ENCODE measurements at places on chromosomes 7 and 10.

GRCh38 chr10:35368485-35369048 lies 32.3 kb downstream of the CCNY start:
- H3K4me3 ChIP-seq = no peak overlapping the region
- H3K27ac ChIP-seq = peak overlapping the region; percentile 59
- peaks cover 22% of the 10 kb centered on the region for H3K4me1 ChIP-seq
- H3K27me3 ChIP-seq = no peaks in the 10 kb centered on the region
- no peak for DNase-seq
- H3K36me3 ChIP-seq = no peaks in the 10 kb centered on the region

GRCh38 chr7:5997210-5997808 lies 11.5 kb downstream of the PMS2 start:
- H3K27ac ChIP-seq = peak overlapping the region; percentile 47
- H3K4me3 ChIP-seq = no peak overlapping the region
- no peak for DNase-seq
- no peaks in the 10 kb centered on the region for H3K4me1 ChIP-seq

- DNase-seq = no peak
- no peaks in the 10 kb centered on the region for H3K27me3 ChIP-seq
- peaks cover 38% of the 10 kb centered on the region for H3K36me3 ChIP-seq
- H3K4me1 ChIP-seq = no peaks in the 10 kb centered on the region
Measured at GRCh38 chr10:86449926-86450558, 71.5 kb downstream of the WAPL start.

DNA sequence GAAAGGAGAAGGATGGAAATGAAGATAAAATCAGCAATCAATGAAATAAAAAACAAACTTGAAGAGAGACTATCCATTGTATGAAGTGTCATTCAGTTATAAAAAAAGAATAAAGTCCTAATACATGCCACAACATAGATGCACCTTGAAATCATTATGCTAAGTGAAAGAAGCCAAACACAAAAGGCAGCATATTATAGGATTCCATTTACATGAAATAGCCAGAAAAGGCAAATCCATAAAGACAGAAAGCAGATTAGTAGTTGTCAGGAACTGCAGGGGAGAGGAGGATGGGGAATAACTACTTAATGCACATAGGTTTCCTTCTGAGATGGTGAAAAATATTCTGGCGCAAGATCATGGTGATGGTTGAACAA lies 6.6 kb upstream of the PON1 start:
- no peak overlapping the region for H3K27ac ChIP-seq
- H3K36me3 ChIP-seq = no peaks in the 10 kb centered on the region
- no peak for DNase-seq

DNA sequence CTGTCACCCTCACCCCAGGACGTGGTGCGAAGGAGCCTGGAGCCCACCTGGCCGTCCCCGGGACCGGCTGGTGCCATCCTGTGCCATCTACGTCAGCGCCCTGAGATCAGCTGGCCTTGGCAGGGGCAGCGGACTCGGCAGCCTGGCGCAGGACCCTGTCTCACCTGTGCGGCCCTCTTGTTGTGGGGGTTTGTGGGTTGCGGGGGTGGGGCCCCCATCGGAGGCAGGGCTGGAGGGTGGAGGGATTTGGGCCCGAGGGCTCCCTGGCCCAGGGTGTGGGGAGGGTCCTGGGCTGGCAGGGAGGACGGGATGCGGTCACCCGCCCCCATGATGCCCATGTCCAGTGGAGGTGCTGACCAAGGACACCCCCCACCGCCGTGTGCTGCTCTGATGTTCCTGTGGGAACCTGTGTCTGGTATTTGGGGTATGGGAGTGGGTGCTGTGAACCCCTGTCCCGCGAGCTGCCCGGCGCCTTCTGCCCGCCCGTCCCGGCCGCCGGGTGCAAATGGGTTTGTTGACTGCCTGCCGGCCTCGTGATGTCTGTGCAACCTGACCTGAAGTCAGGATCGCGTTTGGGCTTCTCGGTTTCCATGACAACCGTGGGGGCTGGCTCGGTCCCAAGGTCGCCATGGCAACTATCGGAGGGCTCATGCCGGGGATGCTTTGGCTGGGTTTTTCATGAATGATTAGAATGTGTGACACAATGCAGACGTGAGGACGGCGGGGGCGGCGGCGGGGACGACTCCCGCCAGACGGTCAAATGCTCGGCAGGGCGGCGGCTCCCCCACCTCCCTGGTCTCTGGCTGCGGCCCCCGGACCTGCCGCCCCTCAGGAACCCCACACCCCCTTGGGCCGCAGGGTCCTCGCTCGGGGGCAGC lies 7.3 kb downstream of the MAFK start:
- H3K4me1 ChIP-seq = peaks cover 51% of the 10 kb centered on the region
- H3K4me3 ChIP-seq = peak overlapping the region; percentile 57
- peak; percentile 99 for DNase-seq
- H3K36me3 ChIP-seq = peaks cover 50% of the 10 kb centered on the region

GRCh38 chr10:62506371-62506770 lies 132.2 kb downstream of the ZNF365 start:
- H3K27me3 ChIP-seq = no peaks in the 10 kb centered on the region
- no peak overlapping the region for H3K27ac ChIP-seq
- DNase-seq = no peak
- no peak overlapping the region for H3K4me3 ChIP-seq
- H3K36me3 ChIP-seq = no peaks in the 10 kb centered on the region
- H3K4me1 ChIP-seq = no peaks in the 10 kb centered on the region

DNA sequence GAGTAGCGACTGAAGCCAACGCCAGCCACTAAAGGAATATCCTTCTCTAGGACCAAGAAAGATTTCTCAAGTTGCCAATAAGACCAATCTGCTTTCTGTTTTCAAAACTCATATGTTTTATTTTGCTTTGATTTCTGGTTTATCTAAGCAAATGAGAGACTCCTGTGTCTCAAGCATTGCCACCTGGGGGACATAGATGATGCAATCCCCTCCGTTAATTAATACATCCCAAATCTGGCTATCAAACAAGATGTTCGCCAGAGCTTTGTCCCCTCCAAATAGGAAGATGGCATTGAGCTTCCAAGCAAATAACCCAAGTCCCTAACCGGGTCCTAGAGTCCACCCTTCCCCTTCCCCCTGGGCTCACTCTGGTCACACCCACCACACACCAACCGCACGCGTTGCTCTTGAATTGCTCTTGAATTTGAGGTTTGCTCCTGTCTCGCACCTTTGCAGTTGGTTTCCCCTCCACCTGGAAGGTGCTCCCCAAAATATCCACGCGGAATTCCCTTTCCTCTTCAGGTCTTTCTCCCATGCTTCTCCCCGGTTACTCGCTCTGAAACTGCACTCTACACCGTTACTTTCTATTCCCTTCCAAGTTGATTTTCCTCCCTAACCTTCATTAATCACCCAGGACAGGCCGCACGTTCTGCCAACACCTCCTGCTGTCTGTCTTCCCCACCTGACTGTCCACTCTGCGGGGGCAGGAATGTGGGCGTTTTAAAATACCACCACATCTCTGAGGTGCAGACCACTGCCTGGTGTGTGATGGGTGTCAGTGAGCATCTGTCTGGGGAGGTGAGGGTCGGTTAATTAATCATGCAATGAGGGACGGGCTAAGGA lies 64.1 kb upstream of the RNF32 start:
- H3K4me3 ChIP-seq = no peak overlapping the region
- no peaks in the 10 kb centered on the region for H3K36me3 ChIP-seq
- H3K27ac ChIP-seq = no peak overlapping the region

DNA sequence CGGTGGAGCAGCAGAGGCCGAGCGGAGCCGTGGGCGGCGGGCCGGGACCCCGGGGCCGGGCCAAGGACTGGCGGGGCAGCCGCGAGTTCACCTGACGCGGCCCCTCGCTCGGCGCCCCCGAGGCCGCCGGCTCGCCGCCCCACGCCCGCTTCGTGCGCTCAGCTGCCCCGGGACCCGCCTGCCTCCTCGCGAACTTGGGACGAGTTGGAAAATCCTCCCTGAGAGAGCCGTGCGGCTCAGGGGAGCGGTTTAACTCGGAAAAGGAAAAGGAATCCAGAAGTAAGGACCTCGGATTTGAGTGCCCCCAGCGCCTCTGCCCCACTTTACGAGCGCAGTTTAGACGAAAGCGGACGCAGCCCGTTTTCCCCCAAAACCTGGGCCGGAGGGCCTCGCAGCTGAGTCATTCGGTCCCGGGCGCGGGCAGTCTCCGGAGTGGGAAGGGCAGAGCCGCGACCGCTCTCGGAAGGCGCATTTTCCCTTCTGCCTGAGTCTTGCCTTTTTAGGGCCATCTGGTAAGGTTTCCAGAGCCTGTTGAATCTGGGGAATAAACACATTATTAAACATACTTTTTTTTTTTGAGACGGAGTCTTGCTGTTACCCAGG lies 744 bp downstream of the CREM start:
- peak; percentile 82 for DNase-seq
- H3K27ac ChIP-seq = peak overlapping the region; percentile 100
- H3K27me3 ChIP-seq = no peaks in the 10 kb centered on the region
- H3K4me3 ChIP-seq = peak overlapping the region; percentile 93
- peaks cover 7% of the 10 kb centered on the region for H3K4me1 ChIP-seq
- H3K36me3 ChIP-seq = no peaks in the 10 kb centered on the region

DNA sequence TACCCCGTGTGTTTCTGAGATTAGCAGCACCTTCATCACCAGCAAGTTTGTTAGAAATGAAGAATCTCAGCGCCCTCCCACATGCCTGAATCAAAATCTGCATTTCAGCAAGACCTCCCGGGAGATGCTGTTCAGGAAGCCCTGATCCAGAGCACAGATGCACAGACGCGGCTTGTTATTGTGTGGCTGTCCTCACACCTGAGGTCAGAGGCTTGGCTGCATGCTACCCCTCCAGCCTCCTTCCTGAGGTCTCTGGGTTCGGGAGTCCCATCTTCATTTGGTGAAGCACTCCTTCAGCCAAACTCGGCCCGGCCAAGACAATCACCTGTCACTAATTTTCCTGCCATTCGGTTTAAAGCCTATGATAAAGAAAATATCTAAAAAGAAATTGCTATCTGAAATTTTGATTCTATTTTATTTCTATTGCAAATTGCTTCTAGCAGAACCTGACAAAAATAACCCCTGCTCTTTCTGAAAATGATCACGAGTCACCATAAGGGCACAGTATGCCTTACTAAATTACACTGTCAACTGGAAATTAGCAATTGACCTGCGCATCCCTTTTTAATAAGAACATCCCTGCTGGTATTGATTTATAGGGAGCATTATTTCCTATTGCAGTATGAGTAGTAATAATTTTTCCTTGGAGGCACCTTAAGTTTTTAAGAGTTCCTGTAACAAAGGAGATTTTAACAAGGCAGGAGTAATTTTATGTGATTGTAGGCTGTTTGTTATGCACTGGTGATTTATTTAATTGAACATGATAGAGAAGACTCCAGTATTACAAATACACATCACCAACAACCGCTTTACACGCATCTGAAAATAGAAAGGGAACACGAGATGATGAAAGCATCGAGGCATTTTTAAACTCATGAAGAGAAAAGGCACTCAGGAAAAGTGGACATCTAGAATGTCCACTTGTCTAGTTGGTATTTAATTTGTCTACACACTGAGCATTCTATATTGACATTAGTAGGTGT lies 49.5 kb downstream of the VSTM2A start:
- no peaks in the 10 kb centered on the region for H3K4me1 ChIP-seq
- no peak for DNase-seq
- no peaks in the 10 kb centered on the region for H3K27me3 ChIP-seq
- no peak overlapping the region for H3K27ac ChIP-seq
- no peak overlapping the region for H3K4me3 ChIP-seq

DNA sequence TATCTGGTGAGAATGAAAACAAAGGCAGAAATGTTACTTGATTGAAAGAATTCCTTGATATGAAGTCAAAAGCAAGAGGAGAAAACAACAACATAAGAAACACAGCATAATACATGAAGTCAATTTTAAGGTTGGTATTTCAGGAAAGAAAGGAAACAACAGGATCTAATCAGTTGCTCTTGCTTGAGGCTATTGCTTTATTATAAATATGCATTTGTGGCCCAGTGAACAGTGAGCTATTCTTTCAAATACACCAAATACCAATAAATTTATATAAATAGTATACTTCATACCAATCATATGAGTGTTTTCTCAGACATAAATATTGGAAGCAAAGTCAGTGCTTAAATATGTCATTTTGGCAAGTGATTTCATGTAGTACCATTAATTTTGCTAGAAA lies 806.6 kb downstream of the NXPH1 start:
- H3K36me3 ChIP-seq = no peaks in the 10 kb centered on the region
- H3K4me3 ChIP-seq = no peak overlapping the region
- no peak overlapping the region for H3K27ac ChIP-seq
- DNase-seq = no peak
- no peaks in the 10 kb centered on the region for H3K27me3 ChIP-seq
- H3K4me1 ChIP-seq = no peaks in the 10 kb centered on the region

DNA sequence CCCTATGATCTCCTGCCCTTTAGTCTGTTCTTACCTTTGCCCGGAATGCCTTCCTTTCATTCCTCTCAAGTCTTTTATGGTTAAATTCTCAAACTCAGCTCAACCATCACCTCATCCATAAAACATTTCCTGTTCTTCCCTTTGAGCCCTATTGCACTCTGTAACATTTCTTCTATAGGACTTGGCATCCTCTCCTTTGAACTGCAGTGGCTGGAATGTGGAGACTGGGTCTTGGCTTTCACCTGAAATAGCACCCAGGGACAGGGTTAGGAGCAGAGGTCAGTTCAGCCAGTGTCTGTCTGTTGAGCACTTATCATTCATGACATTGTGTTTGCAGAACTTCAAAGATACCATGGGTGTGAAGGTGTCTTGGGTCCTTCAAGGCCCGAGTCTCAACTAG lies 7.2 kb downstream of the NFE2L3 start:
- no peaks in the 10 kb centered on the region for H3K4me1 ChIP-seq
- H3K27me3 ChIP-seq = no peaks in the 10 kb centered on the region
- H3K27ac ChIP-seq = no peak overlapping the region

GRCh38 chr7:88165697-88166096 lies 54.1 kb downstream of the SRI start:
- no peak for DNase-seq
- H3K36me3 ChIP-seq = no peaks in the 10 kb centered on the region
- no peak overlapping the region for H3K4me3 ChIP-seq
- H3K27ac ChIP-seq = no peak overlapping the region

GRCh38 chr10:96716390-96716789 lies 3.9 kb downstream of the PIK3AP1 start:
- no peak overlapping the region for H3K4me3 ChIP-seq
- H3K36me3 ChIP-seq = no peaks in the 10 kb centered on the region
- DNase-seq = no peak
- no peaks in the 10 kb centered on the region for H3K27me3 ChIP-seq

- H3K4me1 ChIP-seq = no peaks in the 10 kb centered on the region
- no peak for DNase-seq
- H3K27ac ChIP-seq = no peak overlapping the region
- H3K27me3 ChIP-seq = no peaks in the 10 kb centered on the region
- H3K4me3 ChIP-seq = no peak overlapping the region
Measured at GRCh38 chr7:118870187-118870586, 645.7 kb downstream of the ANKRD7 start.

Measured in ascending aorta (tissue), 2 donors.